ENCODE measurements at places on chromosomes 3 and 15.

- no peaks in the 10 kb centered on the region for H3K4me1 ChIP-seq
- ATAC-seq, result no peak
- H3K4me3 ChIP-seq, result no peak overlapping the region
- H3K27me3 ChIP-seq, result no peaks in the 10 kb centered on the region
Observed at GRCh38 chr3:139888561-139889140, 46.3 kb upstream of the CLSTN2 start.

DNA sequence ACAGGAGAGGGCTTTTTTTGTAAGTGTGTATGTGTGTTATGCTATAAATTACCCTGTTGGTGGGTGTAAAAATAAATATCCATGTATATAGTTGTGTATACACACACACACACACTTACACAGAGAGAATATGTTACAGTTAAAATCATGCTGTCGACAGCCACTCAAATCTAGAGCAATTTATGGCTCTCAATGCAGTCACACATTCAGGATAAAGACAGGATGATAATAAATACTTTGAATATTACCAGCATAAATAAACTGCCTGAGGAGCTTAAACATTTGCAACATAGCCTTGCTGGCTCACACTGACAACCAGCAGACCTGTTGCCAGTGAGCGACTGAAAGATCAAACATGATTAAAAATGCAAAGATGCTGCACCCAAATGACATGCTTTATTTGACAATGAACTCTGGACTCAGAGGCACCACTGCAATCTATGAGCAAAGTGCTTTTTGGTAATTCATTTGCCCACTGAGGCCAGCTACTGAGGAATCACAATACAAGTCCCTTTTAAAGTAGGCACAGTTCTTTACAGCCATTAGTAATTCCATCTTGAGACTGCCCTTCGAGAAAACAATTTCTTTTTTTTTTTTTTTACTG lies 458.9 kb downstream of the FHIT start:
- H3K27ac ChIP-seq, result no peak overlapping the region
- H3K4me3 ChIP-seq, result no peak overlapping the region
- no peaks in the 10 kb centered on the region for H3K4me1 ChIP-seq
- no peaks in the 10 kb centered on the region for H3K36me3 ChIP-seq

GRCh38 chr3:171366043-171366442 lies 94.2 kb downstream of the TNIK start:
- H3K36me3 ChIP-seq, result no peaks in the 10 kb centered on the region
- no peak overlapping the region for H3K27ac ChIP-seq
- no peak for ATAC-seq
- H3K27me3 ChIP-seq, result no peaks in the 10 kb centered on the region
- H3K4me1 ChIP-seq, result no peaks in the 10 kb centered on the region

DNA sequence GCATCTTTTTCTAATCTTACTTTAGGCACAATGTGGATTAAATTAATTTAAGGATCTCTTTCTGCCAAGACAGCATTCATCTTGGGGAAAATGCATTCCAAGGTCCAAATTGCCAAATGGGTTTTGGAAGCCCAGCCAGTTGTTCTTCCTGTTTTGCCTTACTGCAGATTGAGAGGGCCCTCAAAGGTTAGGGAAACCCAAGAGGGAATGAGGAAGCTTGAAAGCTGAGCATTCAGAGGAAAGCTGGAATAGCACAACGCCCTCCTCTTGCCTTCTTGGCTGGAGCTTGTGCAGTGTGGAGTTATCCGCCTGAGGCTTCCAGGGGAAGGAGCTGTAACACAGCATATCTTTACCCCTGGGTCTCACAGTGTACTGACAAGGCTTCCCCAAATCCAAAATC lies 18.2 kb upstream of the SACM1L start:
- no peak overlapping the region for H3K27ac ChIP-seq
- H3K36me3 ChIP-seq, result peaks cover 69% of the 10 kb centered on the region
- no peaks in the 10 kb centered on the region for H3K27me3 ChIP-seq
- H3K4me3 ChIP-seq, result no peak overlapping the region

DNA sequence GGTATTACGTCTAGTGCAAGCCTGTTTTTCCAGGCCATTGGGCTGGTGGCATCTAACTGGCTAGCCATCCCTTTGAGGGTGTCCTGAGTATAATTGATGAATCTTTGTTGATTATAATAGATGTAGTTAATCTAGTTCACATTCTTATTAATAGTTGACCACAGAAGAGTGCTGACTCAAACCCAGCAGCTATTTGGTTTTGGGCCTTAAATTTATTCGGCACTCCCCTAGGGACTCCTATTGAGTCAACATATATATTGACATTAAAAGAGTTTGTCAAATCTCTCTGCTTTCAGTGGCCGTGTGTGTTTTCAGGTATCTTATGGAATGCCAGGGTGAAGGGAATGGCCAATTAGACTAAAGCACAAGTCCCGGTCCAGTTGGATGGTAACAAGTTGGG lies 19.7 kb downstream of the ARL8B start:
- peaks cover 69% of the 10 kb centered on the region for H3K36me3 ChIP-seq
- no peak overlapping the region for H3K4me3 ChIP-seq
- peak overlapping the region; percentile 94 for H3K27ac ChIP-seq
- no peaks in the 10 kb centered on the region for H3K27me3 ChIP-seq

GRCh38 chr15:68707386-68707785 lies 113.3 kb downstream of the ANP32A start:
- H3K4me1 ChIP-seq, result no peaks in the 10 kb centered on the region
- H3K36me3 ChIP-seq, result no peaks in the 10 kb centered on the region

DNA sequence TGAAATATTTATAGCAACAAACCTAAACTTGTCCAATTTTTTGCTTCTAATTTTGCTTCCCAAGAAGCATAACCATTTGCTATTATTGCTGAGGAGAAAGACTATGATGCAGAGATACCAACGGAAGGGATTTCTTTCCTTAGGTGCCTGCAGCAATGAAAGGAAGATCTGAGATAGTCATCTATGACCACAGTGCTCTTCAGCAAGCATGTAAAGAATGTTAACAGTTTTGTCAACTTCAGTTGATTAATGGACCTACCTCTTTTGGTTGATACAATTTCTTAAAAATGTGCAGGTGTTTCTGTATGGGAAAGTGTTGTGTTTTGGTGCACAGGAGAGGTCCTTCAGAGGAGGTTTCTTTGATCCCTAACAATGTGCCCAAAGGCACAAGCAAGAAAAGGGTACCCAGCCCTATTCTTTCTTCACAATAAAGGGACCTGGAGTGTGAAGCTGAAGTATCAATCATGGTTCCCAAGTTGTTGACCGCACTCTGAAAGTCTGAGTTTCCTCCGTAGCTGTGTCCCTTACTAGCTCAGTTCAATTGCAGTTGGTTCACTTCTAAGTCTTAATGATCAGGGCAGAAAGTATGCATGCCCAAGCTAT lies 307.7 kb upstream of the KCNH8 start:
- no peak overlapping the region for H3K27ac ChIP-seq
- peaks cover 15% of the 10 kb centered on the region for H3K4me1 ChIP-seq
- H3K4me3 ChIP-seq, result no peak overlapping the region
